ENCODE measurements at places on chromosomes 6 and 20.

DNA sequence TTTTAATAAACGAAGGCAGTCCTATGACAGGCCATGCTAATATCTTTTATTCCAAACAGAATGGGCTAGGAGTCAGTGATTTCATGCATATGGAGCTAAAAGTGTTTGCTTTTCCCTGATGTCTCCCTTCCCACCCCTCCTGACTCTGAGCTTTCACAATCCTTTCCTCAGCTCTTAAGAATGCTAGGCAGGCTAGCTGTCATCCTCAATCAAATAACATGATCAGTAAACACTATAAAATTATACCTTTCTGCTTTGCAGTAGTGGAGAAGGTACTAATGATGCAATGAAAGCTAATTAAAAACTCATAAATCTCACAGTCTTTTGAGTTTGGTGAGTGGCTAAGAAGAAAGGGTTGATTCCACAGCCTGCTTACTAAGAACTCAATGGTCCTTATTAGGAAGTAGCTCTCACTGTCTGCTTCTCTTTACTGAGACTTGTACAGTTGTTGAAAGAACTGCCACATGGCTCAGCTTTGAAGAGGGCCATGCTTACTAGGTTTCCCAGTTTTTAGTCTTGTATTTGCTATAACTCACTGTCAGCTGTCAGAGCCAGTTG lies 250.9 kb upstream of the JAG1 start:
- DNase-seq = no peak

- no peak for DNase-seq
Observed at GRCh38 chr20:3813848-3814581, 6.3 kb upstream of the AP5S1 start.

GRCh38 chr6:3413592-3413991 lies 43.3 kb downstream of the SLC22A23 start:
- DNase-seq = no peak

DNA sequence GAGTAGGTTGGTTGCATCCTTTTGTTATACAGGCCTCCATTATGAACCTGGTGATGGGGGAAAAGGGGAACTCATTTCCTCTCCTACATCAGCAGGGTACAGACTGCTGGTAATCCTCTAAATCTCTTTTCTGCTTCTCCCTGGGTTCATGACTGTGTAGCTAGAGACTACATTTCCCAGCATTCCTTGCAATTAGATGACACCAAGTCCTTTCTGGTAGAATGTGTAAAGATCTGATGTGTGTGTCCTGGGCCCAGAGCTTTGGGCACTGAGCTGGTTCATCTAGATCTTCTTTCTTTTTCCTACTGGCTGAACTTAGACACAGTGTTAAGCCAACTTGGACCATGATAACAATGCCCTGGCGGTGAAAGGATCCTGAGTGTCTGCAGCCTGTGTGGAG lies 104.7 kb upstream of the IFNGR1 start:
- no peak for DNase-seq

GRCh38 chr6:25829375-25829774 lies 2.5 kb downstream of the SLC17A1 start:
- no peak for DNase-seq

GRCh38 chr6:141808662-141809061 lies 324.1 kb upstream of the GJE1 start:
- no peak for DNase-seq

GRCh38 chr20:32830437-32830836 lies 10.7 kb downstream of the MAPRE1 start:
- no peak for DNase-seq

- DNase-seq = no peak
Observed at GRCh38 chr20:57236813-57237584, 29.4 kb downstream of the BMP7 start.

DNA sequence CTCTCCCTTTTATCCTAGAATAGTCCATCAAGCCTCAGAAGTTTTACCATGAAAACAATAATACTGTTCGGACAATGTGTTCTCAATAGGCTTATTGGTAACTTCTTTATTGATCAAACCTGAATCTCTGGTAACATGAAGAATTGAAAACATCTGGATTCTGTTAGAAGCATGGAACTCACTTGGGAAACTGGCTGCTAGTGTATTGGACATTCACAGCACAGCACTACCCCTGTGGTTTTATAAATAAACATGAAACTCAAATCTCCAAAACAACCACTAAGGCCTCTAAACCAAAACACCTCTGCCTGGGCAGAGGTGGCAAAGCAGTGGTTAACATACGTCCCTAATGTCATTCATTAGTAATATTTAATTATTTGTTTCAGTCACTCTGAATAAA lies 157.6 kb upstream of the KCNQ5 start:
- DNase-seq = no peak

DNA sequence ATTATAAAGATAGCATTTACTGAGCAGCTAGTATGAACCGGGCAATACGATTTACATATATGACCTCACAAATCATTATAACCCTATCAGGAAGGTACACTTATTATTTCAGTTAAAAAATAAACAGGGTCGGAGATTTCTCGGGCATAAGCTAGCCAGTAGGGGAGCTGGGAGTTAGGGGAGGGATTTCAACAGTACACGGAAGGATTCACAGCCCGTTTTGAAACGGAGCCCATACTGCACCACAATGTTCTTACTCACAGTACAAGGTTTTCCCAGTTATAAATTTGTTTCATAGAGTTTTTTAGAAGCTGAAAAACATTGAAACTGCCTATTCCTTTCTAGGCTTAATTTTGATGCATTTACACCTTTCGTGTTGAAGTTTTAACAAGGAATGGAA lies 607.1 kb downstream of the HDGFL1 start:
- DNase-seq = no peak

DNA sequence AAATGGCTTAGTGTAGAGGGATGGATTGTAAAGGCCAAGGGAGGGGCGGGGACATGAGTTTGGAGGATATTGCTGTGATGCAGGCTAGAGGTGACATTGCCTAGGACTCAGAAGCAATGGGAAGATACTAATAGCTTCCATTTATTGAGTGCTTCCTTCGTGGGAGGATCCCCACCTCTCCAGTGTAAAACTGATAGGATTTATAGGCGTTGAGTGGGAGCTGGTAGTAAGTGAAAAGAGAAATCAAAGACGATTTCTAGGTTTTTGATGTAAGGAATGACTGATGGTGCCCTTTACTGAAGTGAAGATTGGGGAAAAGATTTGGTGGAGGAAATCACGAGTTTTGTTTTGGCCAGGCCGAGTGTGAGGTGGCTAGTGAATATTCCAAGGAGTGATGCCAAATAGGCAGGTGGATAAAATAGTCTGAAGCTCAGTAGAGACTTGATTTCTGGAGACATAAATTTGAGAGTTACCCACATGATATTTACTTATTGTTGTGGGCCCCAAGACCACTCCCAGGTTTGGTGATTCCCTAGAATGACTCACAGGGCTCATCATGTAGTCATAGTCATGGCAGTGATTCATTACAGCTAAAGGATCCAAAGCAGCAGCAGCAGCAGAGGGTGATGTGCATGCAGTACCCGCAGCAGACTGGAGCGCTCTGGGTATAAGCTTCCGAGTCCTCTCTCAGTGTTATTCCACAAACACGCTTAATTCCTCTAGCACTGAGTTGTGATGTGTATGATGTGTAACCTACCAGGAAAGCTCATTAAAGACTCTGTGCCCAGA lies 10.2 kb downstream of the RPRD1B start:
- DNase-seq = no peak

DNA sequence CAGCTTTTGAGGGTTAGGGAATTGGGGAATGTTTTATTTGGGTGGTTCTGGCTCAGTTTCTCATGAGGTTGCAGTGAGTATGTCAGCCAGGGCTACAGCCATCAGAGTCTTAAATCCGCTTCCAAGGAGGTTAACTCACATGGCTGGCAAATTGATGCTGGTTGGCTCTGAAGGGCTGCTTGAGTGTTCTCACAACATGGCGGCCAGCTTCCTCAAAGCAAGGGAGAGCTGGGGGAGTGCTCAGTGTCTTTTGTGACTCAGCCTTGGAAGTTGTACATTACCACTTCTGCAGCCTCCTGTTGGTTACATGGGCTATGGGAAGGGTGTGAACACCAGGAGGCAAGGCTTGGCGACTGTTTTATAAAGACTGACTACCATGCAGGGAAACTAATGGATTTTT lies 17.8 kb upstream of the PPP1R3G start:
- DNase-seq = no peak

DNA sequence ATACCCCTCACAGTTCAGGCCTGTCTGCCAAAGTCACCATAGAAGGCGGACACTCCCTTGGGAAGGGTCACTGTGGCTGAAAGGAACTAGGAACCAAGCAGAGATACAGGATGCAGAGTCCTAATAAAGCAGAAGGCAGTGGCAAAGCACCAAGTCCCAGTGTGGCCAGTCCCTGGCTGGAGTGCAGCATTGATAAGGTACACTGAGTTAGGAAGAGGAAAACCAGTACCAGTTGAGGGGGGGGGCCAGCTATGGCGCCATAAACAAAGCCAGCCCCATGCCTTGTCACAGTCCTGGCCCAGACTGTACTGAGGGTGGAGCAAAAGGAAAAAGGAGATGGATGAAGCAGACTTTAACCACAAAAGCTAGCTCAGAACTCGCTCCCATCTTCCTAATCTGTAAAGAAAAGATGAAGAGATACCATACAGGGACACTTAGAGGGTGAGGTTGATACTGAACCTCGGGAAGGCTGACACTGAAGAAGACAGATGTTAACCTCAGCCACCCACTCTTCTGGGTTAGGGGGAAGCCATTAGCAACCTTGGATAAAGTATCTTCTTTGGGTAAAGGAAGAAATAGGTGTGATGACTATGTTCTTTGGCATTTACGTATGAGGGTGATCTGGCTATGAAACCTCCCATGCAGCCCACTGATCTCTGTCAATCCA lies 7.8 kb downstream of the ABHD12 start:
- DNase-seq = no peak

DNA sequence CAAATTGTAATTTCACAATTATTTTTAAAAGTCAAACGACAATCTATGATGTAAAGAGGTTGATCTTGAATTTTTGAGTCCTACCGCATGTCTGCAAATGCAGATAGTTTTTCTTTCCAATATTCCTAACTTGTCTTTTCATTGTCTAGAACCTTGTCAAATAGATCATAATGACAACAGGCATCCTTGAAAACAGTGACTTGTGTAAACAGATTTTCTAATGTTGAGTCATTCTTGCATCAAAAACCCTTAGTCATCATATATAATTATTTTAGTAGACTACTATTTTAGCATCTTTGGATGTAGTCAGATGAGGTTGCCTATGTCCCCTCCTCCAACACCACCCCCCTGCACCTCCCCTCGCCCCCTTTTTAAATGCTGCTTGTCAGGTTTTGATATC lies 43.8 kb downstream of the BMP6 start:
- DNase-seq = no peak

DNA sequence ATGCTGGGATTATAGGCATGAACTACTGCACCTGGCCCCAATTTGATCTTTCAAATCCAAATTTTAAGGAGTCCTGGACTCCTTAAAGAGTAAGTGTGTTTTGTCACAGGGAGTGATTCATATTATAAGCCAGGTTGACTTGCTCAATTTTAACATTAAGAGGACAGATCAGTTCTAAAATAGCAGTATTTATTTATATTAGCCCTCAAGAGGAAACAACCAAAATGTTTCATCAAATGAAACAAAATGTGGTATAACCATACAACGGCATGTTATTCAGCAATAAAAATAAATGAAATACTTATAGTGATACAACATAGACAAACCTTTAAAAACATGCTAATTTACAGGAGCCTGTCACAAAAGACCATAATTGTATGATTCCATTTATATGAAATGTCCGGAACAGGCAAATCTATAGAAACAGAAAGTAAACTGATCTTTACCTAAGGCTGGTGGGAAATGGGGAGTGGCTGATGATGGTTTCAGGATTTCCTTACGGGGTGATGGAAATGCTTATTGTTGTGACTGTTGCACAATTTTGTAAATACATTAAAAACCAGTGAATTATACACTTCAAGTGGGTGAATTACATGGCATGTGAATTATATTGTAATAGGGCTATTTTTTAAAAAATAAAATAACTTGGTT lies 637.4 kb downstream of the MMUT start:
- no peak for DNase-seq

- no peak for DNase-seq
Observed at GRCh38 chr6:73968221-73968757, 272.3 kb downstream of the CD109 start.

DNA sequence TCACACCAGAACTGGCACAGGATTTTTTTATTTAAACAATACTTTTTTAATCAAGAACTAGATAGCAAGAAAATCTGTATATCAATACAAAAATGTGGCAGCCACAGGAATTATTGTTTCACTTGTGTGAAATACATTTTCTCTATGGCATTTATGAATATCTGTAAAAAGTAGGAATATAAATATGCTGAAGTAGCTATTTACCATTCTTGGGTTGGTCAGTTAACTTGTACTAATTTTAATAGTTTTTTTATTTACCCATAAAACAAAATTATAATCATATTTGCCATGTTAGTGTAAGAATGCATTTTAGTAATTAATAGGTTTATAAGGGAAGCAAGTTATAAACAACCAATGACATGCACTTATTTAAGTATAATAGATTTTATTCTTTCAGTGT lies 31.4 kb upstream of the TMEM30A start:
- no peak for DNase-seq

- DNase-seq = no peak
Observed at GRCh38 chr6:130598021-130598989, 228.9 kb upstream of the SMLR1 start.

DNA sequence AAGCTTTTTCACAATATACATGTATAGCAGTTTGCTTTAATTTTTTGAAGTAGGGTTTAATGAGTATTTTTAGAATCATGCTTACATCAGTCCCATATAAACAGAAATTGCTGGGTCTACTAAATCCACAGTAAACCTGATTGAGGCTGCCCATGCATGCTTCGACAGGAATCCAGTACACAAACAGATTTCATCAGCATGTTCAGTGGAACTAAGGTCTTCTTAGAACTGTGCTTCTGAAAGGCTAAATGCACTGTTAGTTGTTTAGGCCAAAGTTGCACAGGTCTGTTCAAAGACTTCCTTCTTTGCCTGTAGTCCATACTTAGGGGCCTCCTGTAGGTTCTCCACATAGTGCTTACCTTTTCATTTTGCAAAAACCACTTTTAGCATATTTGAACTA lies 42.5 kb upstream of the THBS2 start:
- DNase-seq = no peak

- DNase-seq = no peak
Observed at GRCh38 chr20:5114403-5114802, 5.4 kb downstream of the PCNA start.

- DNase-seq = no peak
Observed at GRCh38 chr6:84635081-84635761, 129.2 kb downstream of the TBX18 start.

DNA sequence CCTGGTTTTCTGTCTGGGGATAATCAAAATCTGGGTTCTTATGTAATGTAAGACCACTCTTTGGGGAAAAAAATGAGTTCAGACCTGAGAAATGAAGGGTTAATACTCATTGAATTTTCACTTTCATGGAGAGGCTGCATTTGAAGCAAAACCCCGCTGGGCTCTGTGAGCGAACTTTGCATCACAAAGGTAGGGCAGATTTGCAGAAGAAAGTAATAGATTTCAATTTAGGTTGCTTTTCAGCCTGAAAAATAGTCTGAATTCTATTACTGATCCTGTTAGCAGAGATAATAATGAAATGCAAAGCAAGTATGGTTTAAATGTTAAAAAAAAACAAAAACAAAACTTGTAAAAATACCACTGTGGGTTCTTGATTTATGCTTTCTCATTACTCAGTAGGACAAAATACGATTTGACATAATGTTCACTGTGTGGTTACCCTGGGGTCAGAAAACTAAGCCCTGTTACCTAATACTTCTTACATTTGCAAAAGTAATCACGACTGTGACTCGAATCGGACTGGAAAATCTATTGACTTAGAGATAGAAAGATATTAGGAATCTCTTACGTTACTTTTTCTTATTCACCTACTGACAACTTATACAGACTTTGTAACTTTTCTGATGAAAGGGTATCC lies 72.2 kb downstream of the UST start:
- no peak for DNase-seq

GRCh38 chr6:89436226-89436625 lies 3.3 kb downstream of the ANKRD6 start:
- no peak for DNase-seq
